ENCODE measurements at places on chromosomes 3 and 15. TPM values are rescaled to one million over a fixed set of nuclear protein-coding genes. Genes with fewer than 3 reads are reported as not detected.

Gene LINGO1
- 7.3 TPM for total RNA-seq

Gene SERPINI2
- total RNA-seq, result not detected

Gene ADAMTS17
- 5.2 TPM for total RNA-seq

Gene ITIH1
- total RNA-seq, result 1.5 TPM

Gene TRPM1
- total RNA-seq, result not detected

Gene SHQ1
- 16.0 TPM for total RNA-seq
